ENCODE measurements at places on chromosomes 3 and 15.

GRCh38 chr3:127822682-127823425 lies 539 bp upstream of the MGLL start:
- DNase-seq: no peak

DNA sequence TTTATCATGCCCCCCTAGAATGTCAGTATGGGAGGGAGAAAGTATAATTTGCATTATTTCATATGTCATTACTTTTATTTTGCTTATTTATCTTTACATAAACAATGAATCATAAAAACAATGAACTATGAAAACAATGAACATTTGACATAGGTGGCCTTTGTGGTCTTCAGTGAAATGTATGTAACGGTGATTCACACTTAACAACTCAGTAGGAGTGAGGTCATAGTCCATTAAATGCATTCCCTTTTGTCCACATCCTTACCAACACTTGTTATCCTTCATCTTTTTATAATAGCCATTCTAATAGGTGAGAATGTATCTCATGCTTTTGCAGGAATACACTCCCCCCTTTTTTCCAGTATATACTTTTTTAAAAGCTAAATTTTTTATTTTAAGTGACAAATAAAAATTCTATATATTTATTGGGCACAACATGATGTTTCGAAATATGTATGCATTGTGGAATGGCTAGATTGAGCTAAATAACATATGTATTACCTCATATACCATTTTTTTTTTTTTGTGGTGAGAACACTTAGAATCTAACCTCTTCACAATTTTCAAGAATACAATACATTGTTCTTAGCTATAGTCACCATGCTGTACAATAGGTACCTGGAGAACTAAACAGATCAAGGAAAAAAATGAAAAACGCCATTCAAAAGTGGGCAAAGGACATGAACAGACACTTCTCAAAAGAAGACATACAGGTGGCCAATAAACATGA lies 189.5 kb downstream of the WDR72 start:
- no peak for DNase-seq

DNA sequence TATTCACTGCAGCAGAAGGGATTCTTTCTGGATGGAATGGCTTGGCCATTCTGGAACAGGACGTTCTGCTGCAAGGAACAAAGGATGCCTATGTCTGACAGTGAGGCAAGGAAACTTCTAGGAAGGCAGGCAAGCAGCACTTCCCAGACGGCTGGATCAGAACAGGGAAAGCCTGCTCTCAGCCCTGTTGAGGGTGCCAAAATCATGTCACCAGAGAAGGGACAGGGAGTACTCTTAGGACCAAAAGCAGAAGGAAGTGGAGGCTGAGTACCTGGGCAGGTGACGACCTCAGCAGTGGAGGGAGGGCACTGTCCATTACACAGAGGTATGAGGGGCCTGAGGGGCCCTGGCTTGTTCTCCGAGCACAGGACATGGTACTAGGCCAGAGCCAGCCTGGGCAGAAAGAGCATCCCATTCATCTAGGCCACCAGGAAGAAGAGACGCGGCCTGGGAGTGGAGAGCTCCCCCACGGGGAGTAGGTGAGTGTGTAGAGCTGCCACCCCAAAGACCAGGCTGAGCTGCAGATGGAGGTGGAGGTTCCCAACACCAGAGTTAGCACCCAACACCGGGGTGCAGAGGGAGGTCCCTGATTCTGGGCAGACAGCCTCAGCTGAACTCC lies 9.6 kb downstream of the KLF15 start:
- no peak for DNase-seq

- no peak for DNase-seq
These were observed 99.6 kb downstream of the NEDD4 start for GRCh38 chr15:55893852-55894251.

DNA sequence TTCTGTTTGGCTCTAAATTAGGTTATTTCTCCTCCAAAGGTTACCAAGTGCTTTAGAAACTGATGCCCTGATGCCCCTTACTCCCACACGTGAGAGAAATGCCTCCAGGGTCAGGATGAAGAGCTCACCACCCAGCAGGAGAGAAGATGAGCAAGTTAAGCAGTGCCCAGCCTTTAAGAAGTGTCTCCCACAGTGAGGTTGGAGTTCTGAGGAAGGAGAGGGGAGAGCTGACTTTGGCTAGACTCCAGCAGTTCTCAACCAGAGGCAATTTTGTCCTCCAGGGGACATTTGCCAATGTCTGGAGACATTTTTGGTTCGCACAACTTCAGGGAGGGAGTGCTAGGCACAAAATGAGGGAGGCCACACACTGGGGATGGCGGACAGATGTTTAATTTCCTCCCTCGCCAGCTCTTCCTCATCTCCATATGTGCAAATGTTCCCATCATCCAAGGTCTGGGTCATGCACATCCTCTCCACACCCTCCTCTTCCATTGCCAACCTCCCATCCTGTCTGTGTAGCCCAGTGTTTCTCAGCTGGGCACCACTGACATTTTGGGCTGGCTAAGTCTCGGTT lies 50.6 kb upstream of the SLC7A14 start:
- DNase-seq: no peak

GRCh38 chr3:4739289-4740236 lies 239.7 kb upstream of the BHLHE40 start:
- no peak for DNase-seq

DNA sequence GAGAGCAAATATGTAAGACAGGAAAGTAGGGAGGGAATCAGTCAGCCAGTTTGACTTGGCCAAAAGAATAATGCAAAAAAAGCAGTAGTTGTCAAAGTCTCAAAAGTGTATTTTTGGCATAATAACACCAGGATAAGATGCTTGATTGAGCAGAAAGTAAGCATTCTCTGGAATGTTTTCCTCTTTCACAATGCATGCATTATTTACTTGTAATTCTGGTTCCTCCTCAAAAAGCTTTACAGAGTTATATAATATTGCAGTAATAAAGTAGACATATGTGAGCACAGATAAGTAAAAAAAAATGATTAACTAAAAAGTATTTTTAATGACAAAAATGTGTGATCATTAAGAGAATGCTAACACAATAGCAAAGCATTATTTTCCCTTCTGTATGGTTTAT lies 285.9 kb upstream of the BCHE start:
- DNase-seq: no peak

DNA sequence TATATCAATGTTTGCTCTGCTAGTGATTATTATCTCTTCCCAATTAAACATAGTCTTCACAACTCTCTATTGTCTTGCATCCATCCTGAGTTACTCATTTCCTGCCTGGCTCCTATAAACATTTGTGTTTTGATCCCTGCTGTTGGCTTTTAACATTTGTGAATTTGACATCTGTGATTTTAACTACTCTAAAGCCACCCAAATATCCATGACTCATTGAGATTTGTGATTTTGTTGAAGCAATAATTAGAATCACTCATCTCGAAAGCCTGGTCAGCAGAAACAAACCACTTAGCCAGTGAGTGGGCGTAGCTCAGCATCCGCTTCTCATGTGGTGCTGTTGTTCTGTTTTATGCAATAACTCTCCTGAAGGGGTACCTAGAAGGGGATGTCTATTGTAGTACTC lies 174.3 kb upstream of the ZBTB20 start:
- no peak for DNase-seq

DNA sequence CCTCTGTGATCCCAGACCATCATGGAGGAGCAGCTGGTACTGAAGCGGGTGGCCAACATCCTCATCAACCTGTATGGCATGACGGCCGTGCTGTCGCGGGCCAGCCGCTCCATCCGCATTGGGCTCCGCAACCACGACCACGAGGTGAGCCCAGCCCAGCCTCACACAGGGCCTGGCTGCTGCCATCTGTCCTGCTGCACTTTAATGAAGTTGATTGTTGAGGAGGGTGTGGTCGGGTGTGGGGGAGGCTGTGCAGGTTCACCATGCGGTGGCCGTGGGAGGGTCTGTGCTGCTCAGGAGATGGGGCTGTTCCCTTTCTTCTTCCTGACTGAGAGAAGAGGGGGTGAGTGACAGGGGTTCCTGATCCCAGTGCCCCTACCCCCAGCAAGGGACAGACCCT lies 30.6 kb downstream of the ACAD9 start:
- DNase-seq: no peak

GRCh38 chr3:129046037-129046731 lies 14.4 kb upstream of the GP9 start:
- no peak for DNase-seq

DNA sequence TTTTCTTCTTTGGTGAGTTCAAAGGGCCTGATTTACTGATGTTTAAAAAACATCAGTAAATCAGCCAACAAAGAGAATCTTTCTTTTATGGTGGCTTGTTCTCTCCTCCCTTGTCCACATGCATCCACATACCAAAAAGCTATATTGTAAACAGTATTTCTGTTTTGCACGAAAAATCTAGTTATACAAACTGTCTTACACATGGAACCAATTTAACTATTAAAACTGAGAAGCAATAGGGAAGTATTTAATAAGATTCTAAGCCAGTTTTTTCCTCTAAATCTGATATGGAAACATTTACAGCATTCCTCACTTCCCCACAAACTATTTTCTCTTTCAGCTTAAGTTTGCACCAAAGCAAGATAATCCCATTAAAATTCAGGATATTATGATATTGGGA lies 110.8 kb upstream of the ICE2 start:
- DNase-seq: no peak

GRCh38 chr15:83602021-83602420 lies 51.9 kb upstream of the ADAMTSL3 start:
- DNase-seq: no peak

GRCh38 chr3:39460677-39461076 lies 6.8 kb upstream of the MOBP start:
- DNase-seq: no peak

DNA sequence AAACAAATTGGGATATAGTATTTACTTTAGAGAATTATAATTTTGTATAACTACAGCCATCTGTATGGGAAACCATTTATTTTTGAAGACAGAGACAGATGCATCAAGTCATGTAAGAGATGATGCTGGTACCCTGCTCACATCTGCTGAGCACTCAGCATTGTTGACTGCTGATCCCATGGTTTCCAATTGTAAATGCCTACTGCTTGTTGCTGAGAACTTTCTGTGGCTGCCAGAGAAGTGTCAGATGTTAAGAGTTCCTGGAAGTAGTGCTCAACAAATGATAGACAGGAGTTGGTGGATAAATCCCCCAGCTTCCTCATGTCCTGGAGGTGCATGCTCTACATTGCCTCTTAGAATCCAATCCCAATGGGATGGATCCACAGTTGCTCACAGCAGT lies 167.1 kb downstream of the OXSM start:
- no peak for DNase-seq

GRCh38 chr15:78111788-78112187 lies 19.4 kb downstream of the SH2D7 start:
- no peak for DNase-seq

DNA sequence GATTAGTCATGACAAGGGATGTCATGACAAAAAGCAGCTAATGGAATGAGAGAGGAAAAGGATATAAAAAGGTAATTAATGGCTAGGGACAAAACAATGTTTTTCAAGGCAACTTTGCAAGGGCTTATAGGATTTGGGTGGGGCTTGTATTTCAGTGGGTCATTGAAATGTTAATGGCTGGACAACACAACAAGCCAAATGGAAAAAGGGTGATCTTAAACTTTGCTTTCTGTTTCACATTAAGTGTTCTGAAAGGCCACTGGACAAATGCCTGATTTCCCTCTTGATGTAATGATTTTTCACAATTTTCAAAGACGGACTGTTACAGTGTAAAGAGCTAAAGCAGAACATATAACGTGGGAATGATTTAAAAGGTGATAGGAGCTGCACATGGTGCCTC lies 345.0 kb downstream of the TUSC7 start:
- DNase-seq: no peak

DNA sequence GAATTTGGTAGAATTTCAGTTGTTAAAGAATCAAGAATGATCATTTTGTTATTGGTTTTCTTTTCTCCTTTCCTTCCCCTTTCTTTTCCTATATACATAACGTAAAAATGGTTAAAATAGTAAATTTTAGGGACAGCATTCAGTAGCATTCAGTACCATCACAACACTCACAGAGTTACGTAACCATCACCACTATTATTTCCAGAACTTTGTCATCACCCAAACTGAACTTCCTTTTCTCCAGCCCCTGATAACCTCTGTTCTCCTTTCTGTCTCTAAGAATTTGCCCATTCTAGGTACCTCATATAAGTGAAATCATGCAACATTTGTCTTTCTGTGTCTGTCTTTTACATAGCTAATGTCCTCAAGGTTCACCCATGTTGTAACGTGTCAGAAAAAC lies 165.3 kb downstream of the AKAP13 start:
- no peak for DNase-seq

- DNase-seq: no peak
These were observed 9.9 kb upstream of the RFT1 start for GRCh38 chr3:53139906-53140846.

DNA sequence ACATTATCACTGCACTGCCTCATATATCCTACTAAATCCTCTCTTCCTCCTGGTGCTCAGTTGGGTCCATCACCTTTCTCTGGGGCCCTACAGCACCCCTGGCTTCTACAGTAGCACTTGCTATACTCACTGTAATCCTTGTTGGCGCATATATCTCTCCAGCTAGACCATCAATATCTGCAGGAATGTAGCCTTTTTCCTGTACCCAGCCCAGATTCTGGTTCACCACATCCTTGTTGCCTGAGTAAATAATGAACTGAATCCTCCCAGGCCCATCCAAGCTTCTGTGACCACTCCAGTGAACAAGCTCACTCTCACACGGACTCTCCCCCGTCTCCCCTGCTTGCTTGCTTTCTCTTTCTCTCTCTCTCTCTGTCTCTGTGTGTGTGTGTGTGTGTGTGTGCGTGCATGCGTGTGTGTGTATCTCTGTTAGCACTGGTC lies 62.5 kb upstream of the LIPC start:
- no peak for DNase-seq

DNA sequence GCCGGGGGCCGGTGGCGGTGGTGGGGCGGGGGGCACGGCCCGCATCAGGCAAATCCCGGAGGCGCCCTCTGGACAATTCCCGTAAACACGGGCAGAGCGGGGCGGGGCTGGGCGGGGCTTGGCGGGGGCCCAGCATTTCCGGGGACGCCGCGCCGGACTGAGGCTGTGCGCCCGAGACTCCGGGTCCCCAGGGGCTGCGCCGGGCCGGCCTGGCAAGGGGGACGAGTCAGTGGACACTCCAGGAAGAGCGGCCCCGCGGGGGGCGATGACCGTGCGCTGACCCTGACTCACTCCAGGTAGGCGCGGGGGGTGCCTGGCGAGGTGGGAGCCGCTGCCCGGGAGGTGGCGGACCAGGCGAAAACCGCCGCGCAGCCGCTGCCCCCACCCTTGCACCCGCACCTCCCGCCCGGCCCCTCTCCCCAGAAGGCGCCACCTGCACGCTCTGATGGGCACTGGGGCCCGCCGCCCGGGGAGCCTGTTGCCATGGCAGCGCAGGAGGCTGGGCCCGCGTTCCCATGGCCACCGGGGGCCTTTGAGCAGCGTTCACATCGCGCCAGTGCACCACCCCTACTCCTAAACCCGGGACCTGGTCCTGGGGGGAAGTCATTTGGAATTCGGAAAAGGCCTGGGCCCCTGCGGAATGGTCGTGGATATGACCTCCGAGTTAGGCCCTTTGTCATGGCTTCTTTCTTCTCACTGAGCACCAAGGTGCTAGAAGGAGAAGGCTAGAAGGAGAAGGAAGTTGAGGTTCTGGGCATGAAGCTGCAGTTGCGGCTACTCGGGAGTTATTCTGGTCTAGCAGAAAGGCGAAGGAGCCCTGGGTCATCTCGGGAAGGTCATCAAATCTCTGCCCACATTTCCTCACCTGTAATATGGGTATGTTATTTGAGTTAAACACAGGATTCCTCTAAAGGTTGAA lies 16.1 kb upstream of the SEMA4B start:
- no peak for DNase-seq

- DNase-seq: no peak
These were observed 23.3 kb upstream of the FSTL1 start for GRCh38 chr3:120473896-120474675.

GRCh38 chr3:166877971-166878370 lies 502.1 kb downstream of the ZBBX start:
- DNase-seq: no peak

Measured in fibroblast of the conjunctiva (primary cell).